SJSA1 (cell line): ENCODE measurements at places on chromosomes 2 and 18.
A peak's percentile ranks its signal among the peaks of the same experiment; 100 is the strongest.

DNA sequence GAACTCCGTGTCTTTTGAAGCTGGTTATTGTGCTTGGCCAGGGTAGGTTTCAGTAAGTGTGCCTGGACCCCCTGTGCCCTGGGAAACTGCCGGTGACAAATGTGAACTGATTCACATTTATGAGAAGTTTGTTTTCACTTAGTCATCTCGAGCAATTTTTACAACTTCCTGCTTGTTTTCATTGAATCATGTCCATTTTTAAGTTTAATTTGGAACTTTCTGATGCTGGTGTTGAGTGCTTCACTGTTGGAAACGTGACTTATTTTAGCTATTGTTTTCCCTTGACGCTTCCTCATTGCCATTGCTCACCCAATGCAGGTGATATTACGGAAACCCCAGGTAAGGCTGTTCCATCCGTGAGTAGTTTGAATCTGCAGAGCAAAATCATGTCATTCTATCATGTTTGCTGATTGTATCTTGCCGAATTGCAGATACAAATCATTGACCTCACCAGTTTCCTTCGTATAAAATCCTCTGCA, 97.2 kb downstream of the RTN4 start:
- peak; percentile 42 for DNase-seq

DNA sequence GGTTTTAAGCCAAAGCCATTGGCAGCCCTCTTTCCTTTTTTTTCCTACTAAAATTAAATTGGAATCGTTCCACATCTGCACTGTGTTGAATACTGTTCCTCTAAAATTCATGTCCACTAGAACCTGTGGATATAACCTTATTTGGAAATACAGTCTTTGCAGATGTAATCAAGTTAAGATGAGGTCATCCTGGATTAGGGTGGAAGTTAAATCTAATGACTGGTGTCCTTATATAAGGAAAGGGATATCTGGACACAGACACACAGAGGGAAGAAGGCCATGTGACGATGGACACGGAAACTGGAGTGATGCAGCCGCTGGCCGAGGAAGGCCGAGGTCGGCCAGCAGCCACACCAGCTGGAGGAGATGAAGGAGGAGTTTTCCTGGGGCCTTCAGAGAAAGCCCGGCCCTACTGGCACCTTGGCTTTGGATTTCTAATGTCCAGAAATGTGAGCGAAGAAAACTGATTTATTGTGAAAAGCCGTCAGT, 49.4 kb downstream of the LONRF2 start:
- no peak for DNase-seq

- DNase-seq: no peak
These were observed 921.7 kb downstream of the DPP10 start for GRCh38 chr2:115364093-115364492.

- no peak for DNase-seq
These were observed 31.6 kb upstream of the SP3 start for GRCh38 chr2:173996766-173997165.

GRCh38 chr2:43136011-43136799, 90.2 kb downstream of the ZFP36L2 start:
- DNase-seq: no peak

GRCh38 chr2:105156166-105156565, 85.4 kb upstream of the GPR45 start:
- no peak for DNase-seq

- no peak for DNase-seq
These were observed 105.5 kb downstream of the ZEB2 start for GRCh38 chr2:144414324-144414845.

GRCh38 chr2:226333388-226333787, 466.2 kb downstream of the IRS1 start:
- no peak for DNase-seq

GRCh38 chr2:19687017-19687659, 214.6 kb downstream of the TTC32 start:
- no peak for DNase-seq

GRCh38 chr2:79178076-79178674, 18.6 kb upstream of the REG3A start:
- DNase-seq: no peak

GRCh38 chr2:119157850-119158511, 570 bp downstream of the C1QL2 start:
- no peak for DNase-seq

DNA sequence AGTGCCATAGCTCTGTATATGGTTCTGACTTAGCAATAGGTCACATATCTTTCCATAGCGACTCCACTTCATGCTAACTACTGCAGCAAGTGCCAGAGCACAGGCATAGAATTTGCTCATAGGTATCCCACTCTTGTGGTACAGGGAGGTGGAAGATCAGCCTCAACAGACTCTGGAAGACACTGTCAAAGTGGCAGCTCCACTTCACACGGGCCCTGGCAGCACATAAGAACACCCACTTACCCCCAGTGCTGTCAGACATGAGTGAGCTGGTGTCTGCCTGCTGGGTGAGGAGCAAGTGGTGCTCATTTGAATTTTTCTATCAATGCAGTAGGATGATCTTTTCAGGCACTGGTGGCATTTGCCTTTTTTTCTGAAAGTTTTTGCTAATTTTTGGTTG, 48.6 kb downstream of the BCL2L11 start:
- no peak for DNase-seq

DNA sequence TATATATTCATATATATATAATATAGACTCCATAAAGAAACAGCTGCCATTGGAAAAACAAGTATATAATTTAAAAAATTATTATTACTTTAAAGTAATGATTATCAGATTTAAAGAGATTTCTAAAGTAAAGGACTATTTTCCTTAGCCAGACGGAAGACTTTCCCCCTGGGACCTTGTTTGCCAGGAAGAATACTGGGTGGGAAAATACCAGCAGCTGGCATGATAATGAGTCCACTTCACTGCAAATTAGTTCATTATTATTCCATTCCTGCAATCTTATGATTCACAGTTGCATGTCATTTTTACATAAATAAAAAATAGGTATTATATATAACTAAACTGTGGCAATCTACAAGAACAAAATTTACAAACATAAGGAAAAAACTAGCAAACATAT, 339.8 kb upstream of the CDH7 start:
- no peak for DNase-seq
